ENCODE measurements at places on chromosomes 5 and 9.

GRCh38 chr5:132812781-132813598, at the start of gene SOWAHA:
SOWAHA (plus strand) TSS chr5:132813302; CDS start chr5:132813622, 320 bp downstream.
- no peak for DNase-seq

GRCh38 chr9:105132606-105133005, 111.8 kb upstream of the SLC44A1 start:
- no peak for DNase-seq

GRCh38 chr9:37433867-37434371, 11.4 kb downstream of the GRHPR start:
- no peak for DNase-seq

DNA sequence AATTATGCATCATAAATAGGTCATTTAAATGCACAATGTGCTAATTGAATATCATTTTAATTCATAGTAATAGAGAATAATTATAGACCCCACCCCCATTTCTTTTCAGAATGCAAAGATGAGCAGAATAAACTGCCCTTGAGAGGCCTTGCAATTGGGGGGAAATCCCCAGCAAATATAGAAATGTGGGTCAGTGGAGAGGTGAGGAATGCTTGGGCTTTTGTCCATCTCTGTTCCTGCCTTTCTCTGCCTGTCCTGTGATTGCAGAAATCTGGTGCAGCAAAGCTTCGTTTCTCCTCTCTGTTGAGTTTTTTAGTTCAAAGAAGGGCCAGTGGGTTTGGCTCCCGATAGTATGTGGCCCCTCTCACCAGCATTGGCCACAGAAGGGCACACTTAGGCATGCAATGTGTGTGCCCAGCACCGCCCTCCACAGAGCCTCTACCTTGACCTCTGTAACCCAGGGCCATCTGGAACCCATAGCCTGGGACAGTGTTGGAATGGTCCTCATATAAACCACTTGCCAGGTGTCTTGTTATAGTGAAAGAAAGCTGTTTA, 164.2 kb downstream of the SEMA6A start:
- DNase-seq, result no peak

GRCh38 chr5:10921160-10921559, 160.1 kb upstream of the DAP start:
- DNase-seq, result no peak

DNA sequence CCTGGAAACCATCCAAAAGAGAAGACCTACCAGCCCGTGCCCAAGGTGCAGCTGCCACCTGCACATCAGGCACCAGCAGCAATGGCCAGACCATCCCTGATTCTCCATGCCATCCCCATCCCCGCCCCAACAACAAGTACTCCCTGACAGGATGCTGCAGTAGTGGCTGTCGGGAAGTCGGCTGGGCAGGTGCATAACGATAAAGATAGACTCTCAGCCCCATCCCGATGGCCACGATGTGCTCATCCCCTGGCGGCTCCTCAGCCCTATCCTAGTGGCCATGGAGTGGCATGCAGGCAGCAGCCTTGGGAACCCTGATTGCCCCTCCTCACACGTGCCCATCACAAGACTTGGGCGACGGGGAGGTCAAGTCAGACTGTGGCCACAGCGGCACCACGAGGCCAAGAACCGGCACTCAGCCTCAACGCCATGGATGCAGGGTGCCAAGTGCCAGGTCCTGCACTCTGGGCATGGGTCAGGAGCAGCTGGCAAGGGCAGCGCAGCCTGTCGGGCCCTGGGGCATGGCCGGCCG, 368.8 kb upstream of the SPATA31A5 start:
- no peak for DNase-seq

DNA sequence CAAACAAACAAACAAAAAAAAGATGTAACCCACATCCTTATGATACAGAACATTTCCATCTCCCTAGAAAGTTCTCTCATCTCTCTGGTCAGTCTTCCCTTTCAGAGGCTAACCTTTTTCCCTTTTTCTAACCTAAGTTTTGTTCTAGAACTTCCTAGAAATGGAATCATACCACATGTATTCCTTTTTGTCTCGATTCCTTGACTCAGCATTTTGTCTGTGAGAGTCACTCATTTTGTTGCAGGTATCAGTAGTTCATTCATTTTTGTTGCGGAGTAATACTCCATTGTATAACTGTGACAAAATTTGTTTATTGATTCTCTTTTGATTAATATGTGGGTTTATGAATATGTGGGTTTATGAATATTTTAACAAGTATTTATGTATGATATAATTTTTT, 400.0 kb upstream of the PDE4D start:
- DNase-seq, result no peak

DNA sequence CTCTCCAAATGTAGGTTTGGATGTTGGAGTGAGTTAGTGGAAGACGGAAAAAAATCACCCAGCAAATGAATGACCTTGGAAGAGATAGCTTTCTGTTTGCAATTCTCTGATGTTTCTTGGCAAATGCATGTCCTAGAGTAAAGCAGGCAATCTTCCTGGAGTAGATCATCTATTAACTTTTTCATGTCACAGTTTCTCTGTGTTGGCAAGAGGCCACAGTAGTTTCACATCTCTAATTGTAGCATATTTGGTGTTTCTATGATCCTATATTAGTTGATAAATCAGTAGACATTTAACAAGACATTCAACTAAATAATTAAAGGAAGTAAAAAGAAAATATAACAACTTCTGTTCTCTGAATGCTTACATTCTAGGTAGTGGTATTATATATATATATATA, 138.2 kb upstream of the MINAR2 start:
- no peak for DNase-seq

DNA sequence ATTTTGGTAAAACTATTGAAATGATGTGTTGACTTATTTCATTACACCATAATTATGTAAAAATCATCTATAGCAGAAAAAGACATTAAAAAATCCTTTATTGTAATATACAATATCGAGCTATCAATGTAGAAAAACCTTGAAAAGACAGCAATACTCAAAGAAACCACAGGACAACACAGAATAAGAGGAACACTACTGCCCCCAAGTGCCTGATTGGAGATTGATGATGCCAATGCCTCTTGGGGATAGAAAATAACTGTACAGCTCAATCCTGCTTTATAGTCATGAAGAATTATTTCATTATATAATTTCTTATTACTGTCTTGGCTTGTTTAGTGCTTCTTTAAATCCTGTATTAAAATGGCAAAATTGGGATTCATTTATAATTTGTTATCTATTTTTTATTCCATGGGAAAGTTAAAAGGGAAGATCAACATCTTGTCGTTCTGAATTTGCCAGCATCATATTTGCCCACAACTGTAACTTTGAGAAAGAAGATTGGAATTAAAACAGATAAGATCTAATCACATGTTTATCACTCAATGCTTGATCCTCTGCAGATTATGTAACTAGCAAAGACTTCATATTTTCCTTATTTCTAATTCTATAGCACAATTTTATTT, 337.5 kb downstream of the CDH9 start:
- no peak for DNase-seq

- no peak for DNase-seq
Measured at GRCh38 chr9:37452611-37453010, 12.6 kb downstream of the ZBTB5 start.

GRCh38 chr9:134917431-134918373, at the start of gene FCN1:
FCN1 (minus strand) TSS chr9:134917912; CDS start chr9:134917871, 41 bp downstream.
- no peak for DNase-seq

- no peak for DNase-seq
Measured at GRCh38 chr5:178366998-178367735, 134.6 kb upstream of the PHYKPL start.

DNA sequence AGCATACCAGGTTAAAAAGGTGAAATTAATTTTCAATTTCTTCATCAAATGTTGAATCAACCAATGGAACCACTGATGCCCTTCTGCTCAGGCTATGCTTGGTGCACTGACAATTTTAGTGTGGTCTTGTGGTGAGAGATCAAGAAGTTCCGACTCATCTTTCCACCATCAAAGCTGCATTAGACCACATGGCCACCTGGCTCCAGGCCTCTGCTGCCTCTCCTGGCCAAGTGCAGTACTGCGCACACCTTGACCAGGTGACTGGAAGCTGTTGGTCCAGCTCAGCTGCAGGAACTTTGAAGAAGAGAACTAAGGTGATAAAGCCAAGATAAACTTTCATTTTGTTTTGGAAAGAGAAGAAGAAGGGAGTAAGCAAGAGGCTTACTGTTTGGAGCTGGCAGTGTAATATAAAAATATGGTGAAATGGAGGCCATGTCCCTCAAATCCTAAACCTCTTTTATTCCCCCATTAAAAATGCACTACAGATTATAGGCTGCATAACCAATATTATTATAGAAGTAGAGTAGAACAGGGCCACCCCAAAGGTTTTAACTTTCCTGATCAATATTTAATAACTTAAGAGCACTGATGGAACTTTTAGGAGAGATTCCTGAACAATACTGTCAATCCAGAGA, 315.5 kb upstream of the C9orf72 start:
- DNase-seq, result no peak
